ENCODE measurements at places on chromosomes 3 and 15.

GRCh38 chr3:54171951-54172350 is 49.6 kb downstream of the CACNA2D3 start:
- no peak for DNase-seq

DNA sequence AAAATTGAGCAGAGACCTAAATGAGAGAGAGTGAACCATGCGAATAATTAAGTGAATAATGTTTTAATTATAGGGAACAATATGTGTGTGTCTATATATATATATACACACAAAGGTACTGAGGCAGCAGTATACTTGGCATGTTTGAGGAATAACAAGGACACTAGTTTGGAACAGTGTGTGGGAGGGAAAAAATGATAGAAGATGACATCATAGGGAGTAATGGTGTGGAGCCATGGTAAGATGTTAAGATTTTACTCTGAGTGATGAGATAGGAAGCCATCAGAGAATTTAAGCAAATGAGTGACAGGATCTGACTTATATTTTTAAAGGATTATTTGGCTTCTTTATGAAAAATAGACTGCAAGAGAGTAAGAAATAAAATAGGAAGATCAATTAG is 29.1 kb downstream of the DTWD1 start:
- no peak for DNase-seq

DNA sequence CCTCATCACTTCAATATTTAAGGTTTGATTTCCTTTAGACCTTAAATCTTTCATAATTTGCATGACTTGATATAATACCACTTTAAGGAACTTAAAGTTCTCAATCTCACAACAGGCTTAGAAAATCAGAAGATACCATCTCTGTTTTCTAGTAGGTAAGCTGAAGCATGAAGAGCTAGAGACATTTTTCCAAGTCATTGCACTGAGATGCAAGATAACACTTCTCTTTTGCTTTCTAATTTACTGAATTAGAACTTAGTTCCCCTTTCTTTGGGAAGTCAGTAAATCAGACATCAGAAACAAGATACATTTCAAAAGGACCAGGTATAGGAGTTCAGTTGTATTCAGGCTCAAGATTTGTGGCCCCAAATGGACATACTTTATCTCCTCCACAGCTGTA is 79.7 kb downstream of the DZIP3 start:
- DNase-seq = no peak

DNA sequence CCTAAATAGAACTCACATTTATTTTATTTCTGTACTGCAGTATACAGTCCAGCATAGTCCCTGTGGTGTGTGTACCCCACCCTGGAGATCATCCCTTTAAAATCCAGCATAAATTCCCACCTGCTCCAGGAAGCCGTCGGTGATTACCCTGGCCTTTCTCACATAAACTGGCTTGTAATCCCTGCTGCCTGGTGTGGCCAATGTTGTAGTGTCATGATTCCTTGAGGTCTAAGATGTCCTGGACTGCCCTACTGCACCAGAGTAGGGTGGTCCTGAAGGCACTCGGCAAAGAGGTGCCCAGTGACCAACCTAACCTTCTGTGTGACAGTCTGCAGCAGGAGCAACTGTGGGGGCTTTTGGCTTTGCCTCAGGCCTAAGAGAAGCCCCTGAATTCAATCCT is 58.9 kb downstream of the ITGA11 start:
- DNase-seq = peak; percentile 26

- no peak for DNase-seq
Measured at GRCh38 chr3:188108703-188109412, 45.1 kb upstream of the LPP start.

DNA sequence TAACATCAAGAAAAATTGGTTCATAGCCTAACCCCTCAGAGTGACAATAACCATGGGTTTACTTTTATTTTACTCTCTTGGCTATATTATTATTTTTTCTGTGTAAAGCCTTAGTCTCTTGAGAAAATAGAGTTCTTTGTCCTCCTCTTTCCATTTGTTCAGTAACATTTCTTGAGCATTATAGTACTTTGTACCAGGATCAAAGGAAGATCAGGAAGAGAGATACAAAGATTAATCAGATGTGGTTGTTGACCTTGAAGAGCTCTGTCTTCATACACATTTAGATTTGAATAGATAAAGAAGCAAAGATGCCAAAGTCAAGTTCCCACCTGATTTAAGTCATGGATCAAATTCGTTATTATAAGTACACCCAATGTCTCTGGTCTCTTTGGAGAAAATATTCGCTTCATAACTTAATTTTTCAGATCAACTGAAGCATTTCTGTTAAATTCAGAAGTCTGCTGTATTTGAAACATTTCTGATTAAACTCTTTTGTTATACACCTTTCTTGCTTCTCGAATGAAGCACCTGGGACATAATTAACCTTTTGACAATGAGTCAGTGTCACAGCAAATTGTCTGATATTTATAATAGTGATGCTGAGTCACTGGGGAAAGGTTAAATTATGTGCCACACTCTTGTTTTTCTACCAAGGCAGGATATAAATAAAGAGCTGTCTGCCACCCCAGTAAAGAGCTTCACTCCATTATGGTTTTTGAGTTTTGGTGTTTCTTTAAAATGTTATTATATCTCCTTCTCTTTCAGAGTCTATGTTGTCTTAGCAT is 100.2 kb downstream of the GHSR start:
- no peak for DNase-seq

- no peak for DNase-seq
Measured at GRCh38 chr15:45177285-45177684, 10.5 kb downstream of the SHF start.

- no peak for DNase-seq
Measured at GRCh38 chr3:124401843-124402242, 328.4 kb upstream of the UMPS start.

GRCh38 chr3:127011270-127011992 is 28.5 kb downstream of the PLXNA1 start:
- DNase-seq = no peak

DNA sequence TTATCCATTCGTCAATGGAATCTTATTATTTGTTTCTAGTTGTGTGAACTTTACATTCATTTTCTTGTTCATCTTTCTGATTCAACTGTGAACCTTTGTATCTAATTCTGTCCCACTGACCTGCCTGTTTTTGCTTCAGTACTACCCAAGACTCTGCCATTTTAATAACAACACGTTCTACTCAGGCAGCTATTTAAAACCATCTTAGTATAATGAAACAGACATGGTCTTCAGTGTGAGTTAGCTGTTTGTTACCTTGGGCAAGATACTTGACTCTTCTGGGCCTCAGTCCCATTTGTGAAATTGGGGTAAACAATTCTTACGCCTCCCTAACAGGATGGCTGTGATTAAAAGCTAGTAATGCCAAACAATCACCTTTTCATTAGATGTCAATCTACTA is 1.6 kb downstream of the BTBD1 start:
- no peak for DNase-seq

DNA sequence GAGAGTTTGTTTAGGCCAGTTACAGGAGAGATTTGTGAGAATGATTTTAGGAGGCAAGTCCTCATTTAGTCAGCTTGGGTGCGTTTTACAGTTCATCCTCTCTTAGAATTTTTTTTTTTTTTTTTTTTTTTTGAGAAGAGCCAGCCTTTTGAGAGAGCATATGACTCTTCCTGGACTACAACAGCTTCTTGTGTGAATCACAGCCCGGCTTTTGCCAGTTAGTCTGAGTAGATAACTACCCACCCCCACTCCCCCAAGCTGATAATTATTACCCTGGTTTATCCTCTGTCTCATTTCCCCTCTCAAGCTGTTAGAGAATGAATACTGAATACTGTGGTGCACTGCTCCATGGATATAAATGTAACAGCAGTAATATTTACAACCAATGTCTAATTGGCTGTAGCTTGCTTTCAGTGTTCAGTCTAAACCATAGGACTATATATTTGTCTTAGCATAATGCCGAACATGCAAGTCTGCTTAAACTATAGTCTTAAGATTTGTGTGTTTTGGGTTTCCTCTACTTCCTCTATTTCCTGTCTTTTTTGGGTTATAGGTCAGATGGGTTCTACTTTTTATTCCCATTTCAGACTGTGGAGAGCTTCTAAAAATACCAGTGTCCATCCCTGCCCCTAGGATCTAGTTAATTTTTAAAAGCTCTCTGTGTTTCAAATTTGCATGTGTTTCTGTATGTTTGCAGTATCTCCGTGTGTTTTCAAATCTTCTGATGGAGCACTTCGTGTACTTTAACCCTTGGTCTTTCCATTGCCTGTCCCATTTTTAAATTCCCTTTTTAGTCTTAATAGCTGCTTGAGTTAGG is 8.0 kb downstream of the CHD2 start:
- peak; percentile 79 for DNase-seq

GRCh38 chr3:99669879-99670555 is 31.6 kb downstream of the COL8A1 start:
- DNase-seq = no peak

GRCh38 chr15:73687351-73687750 is 3.2 kb downstream of the CD276 start:
- peak; percentile 48 for DNase-seq

DNA sequence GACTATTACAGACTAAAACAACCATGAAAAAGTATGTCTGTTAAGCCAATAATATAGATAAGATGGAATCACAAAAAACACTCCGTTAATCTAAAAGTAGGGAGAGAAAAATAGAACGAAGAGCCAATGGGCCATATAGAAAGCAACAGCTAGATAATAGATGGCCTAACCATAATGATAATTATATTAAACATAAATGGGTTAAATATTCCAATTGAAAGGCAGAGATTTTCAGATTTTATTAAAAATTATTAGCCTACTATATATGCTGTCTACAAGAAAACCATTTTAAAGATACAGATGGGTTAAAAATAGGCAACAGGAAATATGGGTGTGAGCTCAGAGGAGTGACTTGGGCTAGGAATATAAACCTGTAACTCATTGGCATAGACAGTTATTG is 76.3 kb downstream of the ATP8B4 start:
- DNase-seq = no peak

- peak; percentile 99 for DNase-seq
Measured at GRCh38 chr3:122415762-122416654, at the start of gene WDR5B. TSS of gene WDR5B (minus strand) at chr3:122416062. CDS start at chr3:122415528, 534 bp downstream.

GRCh38 chr15:43239732-43240491 is 19.1 kb upstream of the EPB42 start:
- DNase-seq = no peak

DNA sequence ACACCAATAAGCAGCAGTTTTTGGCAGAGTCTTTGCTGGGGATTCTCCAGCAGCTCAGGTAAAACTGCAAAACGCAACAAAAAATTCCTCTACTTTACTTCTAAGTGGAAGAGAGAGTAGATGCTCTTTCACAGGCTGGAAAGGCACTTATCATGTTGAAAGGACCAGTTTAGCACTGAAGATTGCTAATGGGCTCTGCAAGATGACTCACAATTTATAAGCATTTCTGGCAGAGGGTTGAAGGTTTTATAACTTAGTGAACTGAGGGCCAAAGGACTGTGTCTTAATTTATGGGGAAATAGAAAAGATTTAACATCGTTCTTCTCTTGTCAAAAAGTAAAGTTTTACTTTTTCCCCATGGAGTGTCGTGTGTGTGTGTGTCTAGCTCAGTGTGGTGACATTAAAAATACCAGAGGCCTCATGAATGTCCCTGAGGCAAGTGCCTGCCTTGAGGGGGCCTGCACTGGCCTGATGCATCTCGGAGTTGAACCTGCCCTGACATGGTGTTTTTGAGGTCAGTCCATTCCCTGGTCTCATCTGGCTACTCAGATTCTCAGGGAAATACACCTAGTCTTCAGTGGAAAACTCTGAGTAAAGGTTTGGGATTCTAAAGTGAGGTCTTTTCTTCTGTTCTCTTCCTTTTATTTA is 1092.0 kb downstream of the NAALADL2 start:
- no peak for DNase-seq

DNA sequence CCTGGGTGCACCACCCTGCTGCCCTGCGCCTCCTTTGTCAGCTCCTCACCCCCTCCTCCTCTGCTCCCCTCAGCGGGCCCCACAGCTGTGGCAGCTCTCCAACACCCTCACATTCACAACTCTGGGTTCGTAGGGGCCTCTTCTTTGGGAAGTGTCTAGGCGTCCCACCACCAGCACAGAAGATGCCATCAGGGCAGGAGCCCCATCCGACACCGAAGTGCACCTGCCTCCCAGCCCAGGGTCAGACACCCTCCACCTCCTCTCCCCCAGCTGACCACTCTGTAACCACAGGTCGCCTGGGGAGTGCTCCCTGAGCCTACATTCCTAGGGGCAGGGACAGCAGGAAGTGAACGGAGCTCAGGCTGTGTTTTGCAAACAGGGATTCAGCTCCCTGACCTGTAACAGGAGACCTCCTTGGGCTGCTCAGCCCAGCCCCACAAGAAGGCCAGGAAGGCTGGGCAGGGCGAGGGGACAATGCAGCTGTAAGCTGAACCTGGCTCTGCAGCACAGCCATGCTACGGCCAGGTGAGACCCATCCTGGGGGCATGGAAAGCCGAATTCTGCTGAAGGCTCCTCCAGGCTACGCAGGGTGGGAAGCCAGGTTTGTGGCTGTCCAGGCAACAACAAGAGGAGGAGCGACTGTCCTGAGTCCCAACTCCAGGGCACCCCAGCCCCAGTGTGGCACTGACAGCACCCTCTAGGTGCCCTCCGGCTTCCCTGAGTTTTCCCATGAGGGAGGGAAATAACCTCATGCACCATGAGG is 269.0 kb downstream of the GOLGA6L6 start:
- no peak for DNase-seq

DNA sequence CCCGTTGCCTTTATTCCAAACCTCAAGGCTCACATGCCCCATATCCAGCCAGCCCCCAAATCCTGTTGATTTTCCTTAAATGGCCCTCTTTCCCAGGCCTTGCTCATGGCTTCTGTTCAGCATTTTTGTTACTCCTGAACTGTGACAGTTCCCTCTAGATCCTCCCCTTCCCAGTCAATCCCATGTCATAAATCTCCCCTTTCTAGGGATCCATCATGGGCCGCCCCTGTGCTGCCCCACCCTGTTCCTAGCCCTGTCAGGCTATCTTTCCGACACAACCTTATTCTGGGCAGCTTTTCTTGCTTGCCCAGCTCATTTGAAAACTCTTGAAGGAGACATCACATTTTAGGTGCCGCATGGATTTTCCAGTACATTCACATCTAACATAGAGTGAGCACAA is 84.8 kb downstream of the TLE3 start:
- no peak for DNase-seq

DNA sequence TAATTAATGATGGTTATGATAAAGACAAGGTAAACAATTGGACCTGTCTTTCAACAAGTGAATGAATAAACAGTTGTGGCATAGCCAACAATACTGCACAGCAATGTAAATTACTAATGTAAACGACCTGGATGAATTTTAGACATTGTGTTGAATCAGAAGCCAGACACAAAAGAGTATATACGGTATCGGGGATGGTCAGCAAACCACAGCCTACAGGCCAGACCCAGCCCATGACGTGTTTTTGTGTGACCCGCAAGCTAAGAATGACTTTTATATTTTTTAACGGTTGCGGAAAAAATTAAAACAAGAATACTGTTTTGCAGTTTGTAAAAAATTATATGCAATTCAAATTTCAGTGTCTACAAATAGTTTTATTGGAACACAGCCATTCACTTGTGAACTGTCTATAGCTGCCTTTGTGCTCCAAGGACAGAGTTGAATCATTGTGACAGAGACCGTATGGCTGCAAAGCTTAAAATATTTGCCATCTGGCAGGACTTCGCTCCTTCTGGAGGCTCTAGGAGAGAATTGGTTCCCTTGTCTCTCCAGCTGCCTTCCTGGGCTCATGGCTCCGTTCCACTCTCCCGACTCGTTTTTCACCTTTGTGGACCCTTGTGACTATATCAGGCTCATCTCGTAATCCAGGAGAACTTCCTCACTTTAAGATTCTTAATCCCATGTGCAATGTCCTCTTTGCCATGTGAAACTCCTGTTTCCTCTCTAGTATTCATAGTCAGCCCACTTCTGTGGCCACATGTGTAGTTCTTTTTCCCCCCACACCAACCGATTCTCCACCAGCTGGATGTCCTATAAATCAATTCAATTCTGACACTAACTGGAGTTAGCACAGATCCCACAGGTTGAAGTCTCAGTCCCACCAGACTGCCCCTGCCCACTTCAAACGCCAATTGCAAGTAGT is 72.7 kb downstream of the CMTM8 start:
- no peak for DNase-seq
